Naive thymus-derived CD8-positive, alpha-beta T cell (primary cell): ENCODE measurements at places on chromosomes 5 and 9.

GRCh38 chr9:114209151-114209550 is 53.8 kb downstream of the COL27A1 start:
- no peaks in the 10 kb centered on the region for H3K36me3 ChIP-seq
- peaks cover 4% of the 10 kb centered on the region for H3K27me3 ChIP-seq
- DNase-seq = no peak
- no peaks in the 10 kb centered on the region for H3K4me1 ChIP-seq
- H3K27ac ChIP-seq = no peak overlapping the region

DNA sequence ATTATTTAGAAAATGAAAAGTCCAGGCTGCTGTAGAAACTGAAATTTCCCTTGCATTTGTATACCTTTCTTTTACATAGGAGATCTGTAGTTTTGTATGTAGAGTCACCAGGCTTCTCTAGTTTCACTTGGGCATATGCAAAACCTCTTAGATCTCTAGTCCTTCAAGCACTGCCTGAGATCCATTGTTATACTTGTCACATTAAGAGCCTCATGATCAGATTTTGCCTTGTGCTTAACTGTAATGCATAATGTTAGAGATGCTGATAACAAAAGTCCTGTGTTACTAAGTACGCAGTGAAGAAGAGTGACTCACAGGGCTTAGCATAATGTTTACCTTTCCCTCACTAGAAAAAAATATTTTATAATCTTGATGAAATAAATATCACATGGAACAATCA is 250.2 kb downstream of the CYLC2 start:
- H3K27me3 ChIP-seq = no peaks in the 10 kb centered on the region
- no peaks in the 10 kb centered on the region for H3K36me3 ChIP-seq
- H3K4me3 ChIP-seq = no peak overlapping the region

DNA sequence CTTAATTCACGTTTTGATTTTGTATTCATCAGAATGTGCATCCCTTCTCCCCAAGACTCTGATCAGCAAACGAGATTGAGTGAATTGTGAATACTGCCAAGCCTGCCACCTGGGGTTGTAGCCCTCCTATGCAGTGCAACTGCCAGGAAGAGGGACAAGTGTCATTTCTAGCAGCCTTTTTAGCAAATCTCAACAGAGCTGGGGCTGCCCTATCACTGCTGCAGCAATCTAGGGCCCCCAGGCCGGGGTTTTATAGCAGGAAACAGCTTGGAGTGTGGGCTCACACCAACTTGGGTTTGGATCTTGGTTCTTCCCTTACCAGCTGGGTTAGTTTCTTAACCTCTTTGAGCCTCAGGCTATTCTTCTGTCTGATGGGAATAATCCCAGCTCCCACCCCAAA is 4.0 kb downstream of the CSF1R start:
- no peak for DNase-seq
- H3K4me1 ChIP-seq = peaks cover 24% of the 10 kb centered on the region
- H3K27ac ChIP-seq = no peak overlapping the region
- no peaks in the 10 kb centered on the region for H3K36me3 ChIP-seq
- H3K27me3 ChIP-seq = peaks cover 14% of the 10 kb centered on the region

GRCh38 chr5:125446986-125447385 is 700.5 kb upstream of the ZNF608 start:
- no peaks in the 10 kb centered on the region for H3K4me1 ChIP-seq
- H3K4me3 ChIP-seq = no peak overlapping the region
- no peak for DNase-seq
- H3K36me3 ChIP-seq = peaks cover 5% of the 10 kb centered on the region

- H3K27ac ChIP-seq = peak overlapping the region; percentile 60
- H3K4me3 ChIP-seq = peak overlapping the region; percentile 91
- peaks cover 48% of the 10 kb centered on the region for H3K4me1 ChIP-seq
- H3K36me3 ChIP-seq = no peaks in the 10 kb centered on the region
- peaks cover 26% of the 10 kb centered on the region for H3K27me3 ChIP-seq
These were observed 4.6 kb downstream of the PTCH1 start for GRCh38 chr9:95511952-95512708.

GRCh38 chr9:124290743-124291554 is 33.2 kb downstream of the NEK6 start:
- H3K27me3 ChIP-seq = peaks cover 15% of the 10 kb centered on the region
- no peak overlapping the region for H3K4me3 ChIP-seq
- no peaks in the 10 kb centered on the region for H3K36me3 ChIP-seq
- DNase-seq = no peak
- H3K27ac ChIP-seq = peak overlapping the region; percentile 29

DNA sequence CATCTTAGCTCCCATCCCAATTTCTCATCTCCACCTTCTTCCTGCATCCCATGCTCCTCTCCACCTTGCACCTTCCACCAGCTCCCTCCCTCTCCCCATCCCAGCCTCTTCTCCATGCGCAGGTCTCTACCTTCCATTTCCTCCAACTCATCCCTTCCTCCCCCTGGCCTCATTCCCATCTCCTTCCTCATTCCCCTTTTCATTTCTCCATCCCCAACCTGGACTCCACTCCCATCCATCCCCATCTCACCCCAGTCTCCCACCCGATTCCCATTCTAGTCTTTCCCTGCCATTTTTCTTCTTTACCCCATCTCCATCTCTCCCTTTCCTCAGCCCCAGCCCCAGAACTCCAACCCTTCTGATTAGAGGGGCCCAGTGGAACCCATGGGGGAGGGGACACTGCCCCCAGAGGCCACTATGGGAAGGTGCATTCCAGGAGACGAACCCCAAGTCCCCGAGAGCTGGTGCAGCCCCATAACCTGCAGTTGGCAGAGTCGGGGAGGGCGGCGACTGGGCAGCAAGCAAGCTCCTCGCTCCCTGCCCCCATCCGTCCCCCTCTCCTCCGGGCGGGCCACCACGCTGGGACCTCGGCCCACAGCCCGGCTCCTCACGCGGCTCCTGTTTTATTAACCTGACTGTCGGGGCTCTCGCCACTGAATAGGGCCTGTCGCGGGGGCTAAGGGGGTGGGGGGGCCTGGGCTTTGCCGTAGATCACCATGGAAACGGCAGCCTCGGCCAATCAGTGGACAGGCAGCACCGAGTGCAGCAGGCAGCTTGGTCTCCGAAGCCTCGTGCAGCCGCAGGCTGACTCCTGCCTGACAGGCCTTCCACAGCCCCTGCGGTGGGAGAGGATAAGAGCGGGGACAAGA is 66.7 kb downstream of the PCDH1 start:
- H3K36me3 ChIP-seq = no peaks in the 10 kb centered on the region
- DNase-seq = peak; percentile 16
- H3K4me3 ChIP-seq = no peak overlapping the region
- H3K27ac ChIP-seq = no peak overlapping the region
- H3K27me3 ChIP-seq = peaks cover 64% of the 10 kb centered on the region

GRCh38 chr9:133492061-133493021 is 13.4 kb upstream of the SLC2A6 start:
- H3K27ac ChIP-seq = no peak overlapping the region
- H3K27me3 ChIP-seq = peaks cover 2% of the 10 kb centered on the region
- no peak for DNase-seq
- no peaks in the 10 kb centered on the region for H3K36me3 ChIP-seq
- no peak overlapping the region for H3K4me3 ChIP-seq

- H3K4me3 ChIP-seq = peak overlapping the region; percentile 71
- no peak for DNase-seq
- peaks cover 14% of the 10 kb centered on the region for H3K4me1 ChIP-seq
- H3K36me3 ChIP-seq = peaks cover 39% of the 10 kb centered on the region
These were observed 59.2 kb downstream of the ICE1 start for GRCh38 chr5:5481633-5482032.
